ENCODE measurements at places on chromosomes 13 and 19. TPM values are rescaled to one million over a fixed set of nuclear protein-coding genes. Genes with fewer than 3 reads are reported as not detected.

Gene OLFM4
- total RNA-seq = 0.29 TPM

Gene PEAK3
- 1.4 TPM for total RNA-seq

Gene RFC3
- total RNA-seq = 13.1 TPM

Gene POSTN
- total RNA-seq = 311 TPM

- H3K27me3 ChIP-seq = no peaks in the 10 kb centered on the region
- no peak for DNase-seq
- H3K27ac ChIP-seq = no peak overlapping the region
- H3K4me3 ChIP-seq = no peak overlapping the region
- no peaks in the 10 kb centered on the region for H3K36me3 ChIP-seq
Observed at GRCh38 chr13:101447852-101448251, 4.6 kb upstream of the ITGBL1 start.

DNA sequence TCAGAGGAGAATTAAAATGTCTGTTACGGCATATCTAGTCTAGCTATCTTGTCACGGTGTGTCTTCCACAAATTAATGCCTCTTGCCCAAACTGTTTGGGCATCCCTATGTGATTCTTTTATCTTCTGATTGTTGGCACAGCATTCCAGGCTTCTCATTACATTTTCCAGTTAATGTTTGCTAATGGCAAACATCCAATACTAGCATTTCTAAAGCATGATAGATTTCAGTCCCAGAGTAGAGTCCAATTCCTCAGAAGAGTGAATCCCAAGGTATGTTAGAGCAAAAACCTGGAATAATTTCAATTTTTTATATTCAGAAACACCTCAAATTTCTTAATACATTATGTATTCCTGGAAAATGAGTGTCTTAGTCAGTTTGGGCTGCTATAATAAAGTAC lies 684.5 kb upstream of the SLITRK1 start:
- no peak overlapping the region for H3K4me3 ChIP-seq
- no peaks in the 10 kb centered on the region for H3K27me3 ChIP-seq

DNA sequence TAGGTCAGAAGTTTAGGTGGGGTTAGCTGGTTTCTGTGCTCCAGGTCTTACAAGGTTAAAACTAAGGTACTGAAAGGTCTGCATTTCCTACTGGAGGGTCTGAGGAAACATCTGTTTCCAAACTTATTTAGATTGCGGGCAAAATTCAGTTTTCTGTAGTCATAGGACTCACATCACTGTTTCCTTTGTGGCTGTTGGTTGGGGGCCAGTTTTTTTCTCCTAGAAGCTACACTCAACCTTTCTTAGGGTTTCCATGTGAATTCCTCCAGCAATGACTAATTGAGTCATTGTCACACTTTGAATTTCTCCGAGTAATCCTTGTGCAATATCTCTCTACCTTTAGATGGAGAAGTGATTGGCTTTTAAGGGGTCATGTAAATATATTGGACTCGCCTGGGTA lies 773.4 kb upstream of the SLITRK1 start:
- H3K36me3 ChIP-seq = no peaks in the 10 kb centered on the region
- H3K27me3 ChIP-seq = no peaks in the 10 kb centered on the region
- H3K4me3 ChIP-seq = no peak overlapping the region
- no peak for DNase-seq
- no peaks in the 10 kb centered on the region for H3K4me1 ChIP-seq
- no peak overlapping the region for H3K27ac ChIP-seq

GRCh38 chr19:53980539-53981375 lies 10.7 kb upstream of the CACNG6 start:
- H3K27me3 ChIP-seq = peaks cover 77% of the 10 kb centered on the region
- no peaks in the 10 kb centered on the region for H3K36me3 ChIP-seq
- no peak overlapping the region for H3K27ac ChIP-seq
- peaks cover 45% of the 10 kb centered on the region for H3K4me1 ChIP-seq
- peak overlapping the region; percentile 34 for H3K4me3 ChIP-seq

DNA sequence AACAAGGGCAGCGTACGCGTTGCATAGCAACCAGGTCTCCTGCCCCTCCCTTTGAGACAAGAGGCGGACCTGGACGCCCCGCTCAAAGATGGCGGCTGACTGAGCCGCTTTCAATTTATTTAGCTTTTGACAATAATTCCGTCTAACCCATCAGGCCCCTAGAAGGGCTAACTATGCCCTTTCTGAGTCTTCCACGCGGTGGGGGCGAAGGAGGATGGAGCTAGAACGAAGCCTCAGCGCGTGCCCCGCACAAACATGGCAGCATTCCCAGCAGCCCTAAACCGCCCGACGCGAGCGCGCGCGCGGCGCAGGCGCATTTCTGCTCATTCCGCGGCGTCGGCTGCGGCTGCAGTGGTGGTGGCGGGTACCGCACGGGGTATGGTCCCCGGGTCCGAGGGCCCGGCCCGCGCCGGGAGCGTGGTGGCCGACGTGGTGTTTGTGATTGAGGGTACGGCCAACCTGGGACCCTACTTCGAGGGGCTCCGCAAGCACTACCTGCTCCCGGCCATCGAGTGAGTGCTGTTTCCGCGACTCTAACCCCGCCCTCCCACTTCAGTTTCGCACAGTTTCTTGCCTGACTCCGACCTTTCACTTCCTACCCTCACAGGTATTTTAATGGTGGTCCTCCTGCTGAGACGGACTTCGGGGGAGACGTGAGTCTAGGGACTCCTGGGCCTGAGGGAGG lies at the start of gene MED25:
MED25 (plus strand) TSS at position 326 of the 685 bp plus-strand sequence; CDS start at position 379, 53 bp downstream.
- peaks cover 28% of the 10 kb centered on the region for H3K4me1 ChIP-seq
- peak within 1 kb of the TSS; percentile 95 for H3K27ac ChIP-seq
- peaks cover 9% of the 10 kb centered on the region for H3K36me3 ChIP-seq
- peak; percentile 92 for DNase-seq

DNA sequence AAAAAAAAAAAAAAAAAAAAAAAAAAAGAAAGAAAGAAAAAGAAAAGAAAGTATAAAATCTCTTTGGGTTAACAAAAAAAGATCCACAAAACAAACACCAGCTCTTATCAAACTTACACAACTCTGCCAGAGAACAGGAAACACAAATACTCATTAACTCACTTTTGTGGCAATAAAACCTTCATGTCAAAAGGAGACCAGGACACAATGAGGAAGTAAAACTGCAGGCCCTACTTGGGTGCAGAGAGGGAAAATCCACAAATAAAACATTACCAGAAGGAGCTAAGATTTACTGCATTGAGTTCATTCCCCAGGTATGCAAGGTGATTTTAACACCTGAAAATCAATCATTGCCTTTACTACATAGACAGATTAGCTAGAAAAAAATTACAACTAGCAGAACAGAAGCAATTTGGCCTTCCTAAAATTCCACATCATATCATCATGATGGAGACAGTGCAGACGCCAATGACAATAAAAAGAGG lies 9.6 kb upstream of the CEACAM5 start:
- no peak overlapping the region for H3K4me3 ChIP-seq
- no peaks in the 10 kb centered on the region for H3K36me3 ChIP-seq
- no peak for DNase-seq

GRCh38 chr19:43674183-43674582 lies 4.2 kb upstream of the PLAUR start:
- no peaks in the 10 kb centered on the region for H3K36me3 ChIP-seq
- no peak overlapping the region for H3K4me3 ChIP-seq
- no peaks in the 10 kb centered on the region for H3K27me3 ChIP-seq
- DNase-seq = no peak
- H3K4me1 ChIP-seq = peaks cover 28% of the 10 kb centered on the region
- no peak overlapping the region for H3K27ac ChIP-seq

GRCh38 chr19:4831304-4831978 lies at the start of gene TICAM1:
Gene TICAM1 (minus strand): TSS chr19:4831712. CDS start chr19:4818377, 13,335 bp downstream.
- H3K36me3 ChIP-seq = no peaks in the 10 kb centered on the region
- H3K27ac ChIP-seq = peak within 1 kb of the TSS; percentile 93
- peak; percentile 86 for DNase-seq

DNA sequence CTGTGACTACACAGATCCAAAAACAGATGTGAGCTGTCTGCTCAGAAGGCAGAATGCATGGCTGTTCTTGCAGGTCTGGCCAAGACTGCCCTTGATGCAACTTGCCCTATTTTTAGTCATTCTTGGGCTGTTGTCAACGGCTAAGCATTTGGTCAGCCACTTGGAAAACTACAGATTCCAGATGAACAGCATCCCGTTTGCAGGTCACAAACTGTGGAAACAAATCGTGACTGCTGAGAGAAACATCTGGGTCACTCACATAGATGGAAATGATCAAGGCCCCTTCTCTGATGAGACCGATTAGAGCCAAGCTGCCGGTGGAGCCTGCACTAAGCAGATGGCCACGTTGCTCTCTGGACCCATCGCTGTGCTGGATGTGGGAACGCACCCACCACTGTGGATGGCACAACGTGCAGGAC lies 15.4 kb upstream of the METTL21C start:
- no peaks in the 10 kb centered on the region for H3K27me3 ChIP-seq
- no peak overlapping the region for H3K27ac ChIP-seq
- H3K36me3 ChIP-seq = no peaks in the 10 kb centered on the region
- H3K4me1 ChIP-seq = peaks cover 16% of the 10 kb centered on the region
- H3K4me3 ChIP-seq = no peak overlapping the region
- no peak for DNase-seq

- no peaks in the 10 kb centered on the region for H3K36me3 ChIP-seq
- H3K4me1 ChIP-seq = peaks cover 25% of the 10 kb centered on the region
- H3K27ac ChIP-seq = no peak overlapping the region
- peaks cover 10% of the 10 kb centered on the region for H3K27me3 ChIP-seq
- DNase-seq = no peak
Observed at GRCh38 chr19:51158474-51159129, 16.5 kb downstream of the SIGLEC7 start.

DNA sequence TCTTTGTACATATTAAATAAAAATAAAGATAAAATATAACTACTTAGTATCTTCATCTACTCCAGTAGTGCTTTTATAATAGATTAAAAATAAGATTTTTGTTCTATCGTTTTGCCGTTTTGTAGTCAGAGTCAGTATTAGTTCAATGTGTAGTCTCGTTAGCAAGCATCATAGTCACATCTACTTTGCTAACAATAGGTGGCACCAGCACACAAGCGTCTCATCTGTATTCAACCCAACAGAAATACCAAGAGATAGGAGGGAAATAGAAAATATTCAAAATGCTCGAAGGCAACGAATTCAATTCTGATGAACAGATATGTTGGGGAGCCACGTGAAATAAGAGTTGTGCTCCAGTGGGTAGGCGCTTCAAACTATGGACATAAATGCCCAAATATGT lies 21.4 kb upstream of the MICU2 start:
- H3K27me3 ChIP-seq = no peaks in the 10 kb centered on the region
- DNase-seq = no peak
- H3K36me3 ChIP-seq = no peaks in the 10 kb centered on the region
- H3K27ac ChIP-seq = no peak overlapping the region
- H3K4me1 ChIP-seq = no peaks in the 10 kb centered on the region
- no peak overlapping the region for H3K4me3 ChIP-seq

GRCh38 chr19:45322744-45323281 lies at the start of gene CKM:
Gene CKM (minus strand): TSS chr19:45322875. CDS start chr19:45319713, 3,162 bp downstream.
- no peak for DNase-seq
- no peak within 1 kb of the TSS for H3K27ac ChIP-seq
- peak within 1 kb of the TSS; percentile 27 for H3K4me3 ChIP-seq
- no peaks in the 10 kb centered on the region for H3K36me3 ChIP-seq
- peaks cover 50% of the 10 kb centered on the region for H3K27me3 ChIP-seq
- peaks cover 14% of the 10 kb centered on the region for H3K4me1 ChIP-seq

DNA sequence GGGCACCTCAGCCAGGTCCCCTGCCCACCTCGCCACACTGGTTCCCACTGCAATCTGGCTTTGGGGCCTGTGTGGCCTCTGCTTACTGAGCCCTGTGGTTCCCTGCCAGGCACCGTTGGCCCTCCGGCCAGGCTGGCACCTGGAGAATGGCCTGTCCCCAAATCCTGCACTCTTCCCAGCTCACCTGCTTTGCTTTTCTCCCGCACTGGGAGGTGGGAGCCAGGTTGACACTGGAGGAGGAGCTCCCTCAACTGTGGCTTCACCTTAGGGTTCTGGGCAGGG lies 97.0 kb downstream of the SCGB2B2 start:
- no peaks in the 10 kb centered on the region for H3K36me3 ChIP-seq
- no peaks in the 10 kb centered on the region for H3K27me3 ChIP-seq
- H3K27ac ChIP-seq = no peak overlapping the region
- H3K4me3 ChIP-seq = no peak overlapping the region

GRCh38 chr13:108276060-108276459 lies 6.5 kb downstream of the TNFSF13B start:
- no peaks in the 10 kb centered on the region for H3K36me3 ChIP-seq
- DNase-seq = peak; percentile 62

DNA sequence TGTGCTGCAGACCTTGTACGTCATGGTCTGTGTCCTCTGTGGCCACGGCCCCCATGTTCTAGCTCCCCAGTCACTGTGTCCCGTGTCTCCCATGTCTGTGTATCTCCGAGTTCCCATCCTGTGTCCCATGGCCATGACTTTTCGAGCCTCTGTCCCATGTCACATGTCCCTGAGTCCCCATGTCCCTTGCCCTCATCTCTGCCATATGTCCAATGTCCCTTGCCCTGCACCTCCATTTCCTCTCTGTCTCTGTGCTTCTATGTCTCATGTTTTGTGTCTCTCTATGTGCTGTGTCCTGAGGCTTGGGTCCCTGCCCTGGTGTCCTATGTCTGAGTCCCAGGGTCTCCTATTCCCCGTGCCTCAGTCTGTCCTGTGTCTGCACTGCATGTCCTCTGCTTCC lies 2.0 kb downstream of the ATP4A start:
- H3K27me3 ChIP-seq = peaks cover 74% of the 10 kb centered on the region
- H3K4me3 ChIP-seq = no peak overlapping the region
- no peaks in the 10 kb centered on the region for H3K36me3 ChIP-seq
- no peak for DNase-seq
- H3K27ac ChIP-seq = no peak overlapping the region

DNA sequence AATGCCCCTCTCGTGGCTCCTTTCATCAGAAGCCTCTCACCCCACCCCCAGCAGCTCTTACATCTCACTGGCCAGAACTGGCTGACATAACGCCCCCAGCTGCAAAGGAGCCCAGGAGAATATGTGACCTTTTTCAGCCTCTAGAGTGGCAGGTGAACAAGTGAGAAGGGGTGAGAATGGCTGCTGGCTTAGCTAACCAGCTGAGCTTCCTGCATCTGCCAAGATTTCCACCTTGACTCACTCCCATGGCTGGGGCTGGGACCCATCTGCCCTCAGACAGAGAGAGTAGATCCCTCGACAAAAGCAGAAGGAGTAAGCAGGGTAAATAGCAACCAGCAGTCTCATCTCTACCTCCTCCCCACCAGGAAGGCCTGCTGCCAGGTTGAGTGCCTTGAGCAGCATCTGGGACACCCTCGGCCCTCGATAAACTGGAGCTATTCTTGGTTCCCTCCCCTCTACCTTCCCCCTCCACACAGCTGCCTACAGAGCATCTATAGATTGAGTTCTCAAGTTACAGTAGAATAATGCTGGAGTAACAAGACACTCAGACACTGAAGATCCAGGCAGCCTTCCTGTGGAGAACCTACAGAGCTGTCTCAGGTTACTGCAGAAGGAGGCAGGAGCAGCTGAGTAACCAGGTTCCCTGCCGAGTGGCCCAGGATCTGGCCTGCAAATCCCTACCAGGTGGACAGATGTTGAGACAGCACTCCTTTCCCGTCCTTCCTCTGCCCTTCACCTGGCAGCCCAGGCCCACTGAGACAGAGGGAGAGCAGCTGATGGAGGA lies 15.5 kb downstream of the KASH5 start:
- DNase-seq = no peak
- no peaks in the 10 kb centered on the region for H3K4me1 ChIP-seq
- H3K36me3 ChIP-seq = no peaks in the 10 kb centered on the region

GRCh38 chr19:51711702-51712101 lies 12.1 kb downstream of the HAS1 start:
- H3K4me3 ChIP-seq = no peak overlapping the region
- H3K36me3 ChIP-seq = peaks cover under 1% of the 10 kb centered on the region
- H3K27me3 ChIP-seq = peaks cover 3% of the 10 kb centered on the region

All from suprapubic skin (tissue), 4 donors.